CMK (cell line): ENCODE measurements at places on chromosomes 13 and 19.

GRCh38 chr13:31965361-31966066 is 66.1 kb upstream of the FRY start:
- no peak for DNase-seq

GRCh38 chr19:10551698-10552301 is 8.1 kb downstream of the ATG4D start:
- no peak for DNase-seq

- DNase-seq = no peak
These were observed 2.9 kb upstream of the ZNF304 start for GRCh38 chr19:57348136-57348535.

- no peak for DNase-seq
These were observed 23.6 kb upstream of the IL17D start for GRCh38 chr13:20679879-20680278.

- DNase-seq = no peak
These were observed 1.8 kb upstream of the ZNF557 start for GRCh38 chr19:7067716-7068115.

GRCh38 chr19:58035863-58036262 is 2.0 kb downstream of the ZSCAN1 start:
- no peak for DNase-seq

DNA sequence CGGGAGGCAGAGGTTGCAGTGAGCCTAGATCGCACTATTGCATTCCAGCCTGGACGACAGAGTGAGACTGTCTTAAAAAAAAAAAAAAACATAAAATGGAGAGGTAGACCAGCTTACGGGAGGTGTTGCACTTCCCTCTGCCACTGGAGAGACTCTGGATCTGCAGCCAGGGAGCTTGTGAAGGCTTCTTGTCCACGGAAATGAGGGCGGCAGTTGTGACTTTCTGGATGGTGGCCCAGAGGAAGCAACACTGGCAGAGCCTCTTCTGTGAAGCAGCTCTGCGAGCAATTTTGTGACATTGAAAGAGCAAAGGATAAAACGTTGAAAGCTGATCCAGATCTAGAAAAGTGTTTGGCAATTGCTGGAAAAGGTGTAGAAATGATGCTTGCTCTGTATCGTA is 10.4 kb downstream of the SPINT2 start:
- DNase-seq = no peak

DNA sequence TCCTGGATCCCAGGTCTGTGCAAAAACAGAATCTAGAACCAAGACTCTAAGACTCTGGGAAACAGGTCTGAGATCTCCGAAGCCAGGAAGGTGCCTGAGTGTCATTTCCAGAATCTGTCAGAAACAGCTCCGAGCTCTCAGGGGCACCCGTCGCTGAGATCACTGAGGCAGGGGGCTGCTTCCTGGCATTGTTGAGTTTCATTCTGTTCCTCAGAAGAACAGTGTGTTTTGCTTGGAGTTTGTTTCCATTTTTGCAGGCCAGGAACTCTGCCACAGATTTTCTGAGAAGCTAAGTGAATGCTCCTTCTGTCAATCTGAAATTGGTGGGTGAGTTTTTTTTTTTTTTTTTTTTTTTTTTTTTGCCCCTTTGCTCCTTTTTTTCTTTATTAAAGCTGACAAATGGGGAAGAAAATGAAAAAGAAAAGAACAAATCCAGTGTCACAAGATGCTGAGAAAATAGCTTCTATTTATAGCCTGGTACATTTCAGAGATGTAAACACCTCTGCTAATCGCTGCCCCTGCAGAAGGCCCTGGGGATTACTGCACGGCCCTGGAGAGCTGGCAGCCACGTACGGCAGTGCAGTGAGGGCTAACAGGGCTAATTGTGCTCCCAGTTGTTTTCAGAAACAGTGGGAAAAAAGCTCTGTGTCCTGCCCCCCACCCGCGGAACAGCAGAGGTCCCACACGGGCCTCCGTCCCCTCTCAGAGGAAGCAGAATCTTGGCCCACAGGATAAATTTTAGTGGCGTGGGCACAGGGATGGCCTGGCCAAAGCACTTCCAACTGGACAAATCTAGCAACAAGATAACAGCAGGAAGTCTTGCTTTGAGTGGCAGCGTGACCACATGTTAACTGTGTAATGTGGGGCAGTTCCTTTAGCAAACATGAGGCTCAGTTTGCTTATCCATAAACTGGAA is 237.6 kb upstream of the IRS2 start:
- DNase-seq = no peak

GRCh38 chr19:51887522-51888498 is at the start of gene ZNF577:
Gene ZNF577 (minus strand): TSS chr19:51887951. CDS start chr19:51880382, 7,569 bp downstream.
- peak; percentile 96 for DNase-seq

GRCh38 chr13:99389520-99390304 is 82.5 kb upstream of the GPR183 start:
- no peak for DNase-seq

DNA sequence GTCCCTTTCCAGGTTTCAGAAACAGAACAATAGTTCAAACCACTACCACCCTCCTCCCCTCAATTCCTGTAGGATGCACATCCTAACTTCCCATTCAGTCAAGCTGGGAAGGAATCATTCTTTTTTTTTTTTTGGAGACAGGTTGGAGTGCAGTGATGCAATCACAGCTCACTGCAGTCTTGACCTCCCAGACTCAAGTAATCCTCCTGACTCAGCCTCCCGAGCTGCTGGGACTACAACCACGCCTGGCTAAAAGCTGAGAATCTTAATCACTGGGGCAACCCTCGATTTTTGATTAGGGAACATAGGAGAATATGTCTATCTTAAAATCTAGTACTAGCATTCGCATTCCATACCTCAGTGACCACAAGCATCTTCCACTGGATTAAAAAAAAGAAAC is 146.2 kb downstream of the ABCC4 start:
- DNase-seq = no peak
